Activated T-helper 2 cell treated with anti-CD3 and anti-CD28 coated beads, Interferon-gamma antibody, Interleukin-2, Interleukin-4, amounts not matched to agents 10 μg/mL and 5 μg/mL and 100 μg/mL, durations not matched to agents 14 hours and 24 hours and 36 hours (primary cell): ENCODE measurements at places on chromosomes 4 and X. TPM values are rescaled to one million over a fixed set of nuclear protein-coding genes. Genes with fewer than 3 reads are reported as not detected.

CTAG2 gene
- total RNA-seq, result not detected in 2 replicates

PLP1 gene
- total RNA-seq, result not detected in 2 replicates

MCF2 gene
- total RNA-seq, result 0.46 and 0.66 TPM in 2 replicates

- no peak overlapping the region for H3K27ac ChIP-seq
- DNase-seq, result no peak
- H3K36me3 ChIP-seq, result no peaks in the 10 kb centered on the region
- H3K27me3 ChIP-seq, result no peaks in the 10 kb centered on the region
These were observed 82.9 kb downstream of the CLCN4 start for GRCh38 chrX:10239611-10240064.

DNA sequence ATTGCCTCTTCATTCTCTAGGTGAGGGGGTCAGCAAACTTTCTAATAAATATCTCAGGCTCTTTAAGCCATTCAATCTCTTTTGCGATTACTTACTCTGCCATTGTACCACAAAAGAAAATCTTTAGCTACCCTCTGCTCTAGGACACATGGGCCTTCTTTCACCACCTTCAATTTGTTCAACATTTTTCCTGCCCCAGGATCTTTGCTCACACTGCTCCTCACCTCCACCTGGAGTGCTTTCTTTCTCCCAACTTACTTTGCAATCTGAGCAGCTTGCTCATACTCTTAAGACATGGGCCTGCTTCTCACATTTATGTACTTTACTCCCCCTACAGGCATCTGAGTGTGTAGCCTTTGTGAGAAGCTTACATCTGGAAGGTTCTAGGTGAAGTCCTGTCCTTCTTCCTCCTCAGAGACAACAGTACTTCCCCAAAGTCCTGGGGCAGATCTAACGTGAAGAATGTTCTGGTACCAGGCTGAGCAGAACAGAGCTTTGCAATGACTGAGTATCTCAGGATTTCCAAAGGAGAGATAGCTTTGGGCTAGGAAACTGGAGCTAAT lies 55.0 kb upstream of the PRDM5 start:
- no peak for DNase-seq
- H3K27ac ChIP-seq, result no peak overlapping the region
- no peak overlapping the region for H3K4me3 ChIP-seq
- no peaks in the 10 kb centered on the region for H3K4me1 ChIP-seq

- no peaks in the 10 kb centered on the region for H3K27me3 ChIP-seq
- peaks cover 26% of the 10 kb centered on the region for H3K4me1 ChIP-seq
- H3K36me3 ChIP-seq, result peaks cover 91% of the 10 kb centered on the region
- H3K4me3 ChIP-seq, result peak overlapping the region; percentile 72
These were observed 5.2 kb downstream of the DDX3X start for GRCh38 chrX:41339148-41339547.

DNA sequence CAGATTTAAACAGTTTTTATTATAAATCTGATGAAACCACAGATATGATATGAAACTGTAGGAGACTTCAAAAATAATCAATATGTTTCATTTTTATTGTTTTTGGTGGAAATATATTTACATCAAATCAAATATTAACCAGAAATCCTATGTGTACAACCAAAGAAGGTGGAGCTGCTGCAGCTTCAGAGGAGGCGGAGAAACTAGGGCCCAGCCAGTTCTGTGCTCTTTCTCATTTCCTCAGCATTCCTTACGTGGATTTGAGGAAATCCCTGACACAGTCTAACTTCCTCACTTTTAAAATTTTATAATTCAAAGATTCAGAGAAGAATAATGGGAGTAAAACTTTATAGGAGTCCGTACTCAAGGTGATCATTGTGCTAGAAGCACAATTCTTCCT lies 610.7 kb upstream of the CPXCR1 start:
- H3K27me3 ChIP-seq, result no peaks in the 10 kb centered on the region
- DNase-seq, result no peak
- no peak overlapping the region for H3K27ac ChIP-seq
- H3K36me3 ChIP-seq, result no peaks in the 10 kb centered on the region
- H3K4me1 ChIP-seq, result no peaks in the 10 kb centered on the region

DNA sequence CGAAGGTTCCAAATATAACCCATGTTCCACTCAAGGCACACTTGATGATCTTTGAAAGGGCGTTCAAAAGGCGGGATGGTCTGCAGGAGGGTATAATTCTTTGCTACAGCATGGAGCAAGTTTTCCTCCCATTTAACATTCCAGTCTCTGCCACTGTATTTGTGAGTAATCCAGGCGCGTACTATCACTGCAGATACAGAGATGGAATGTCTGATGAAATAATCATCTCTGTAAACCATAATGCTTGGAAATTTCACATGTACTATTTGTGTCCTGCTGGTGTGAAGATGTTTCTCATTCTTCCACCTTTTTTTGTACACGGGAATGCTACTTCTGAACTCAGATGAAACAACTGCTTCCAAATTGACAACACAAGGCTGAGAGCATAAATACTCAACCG lies 15.5 kb downstream of the SEL1L3 start:
- no peak for DNase-seq
- H3K4me1 ChIP-seq, result peaks cover 64% of the 10 kb centered on the region
- peaks cover 53% of the 10 kb centered on the region for H3K36me3 ChIP-seq
- H3K27ac ChIP-seq, result no peak overlapping the region
- no peak overlapping the region for H3K4me3 ChIP-seq

GRCh38 chrX:136147976-136148375 lies 643 bp downstream of the FHL1 start:
- H3K36me3 ChIP-seq, result no peaks in the 10 kb centered on the region
- H3K4me3 ChIP-seq, result peak overlapping the region; percentile 55
- H3K27ac ChIP-seq, result no peak overlapping the region
- peaks cover 18% of the 10 kb centered on the region for H3K4me1 ChIP-seq

- H3K4me3 ChIP-seq, result peak overlapping the region; percentile 90
- peak overlapping the region; percentile 94 for H3K27ac ChIP-seq
- DNase-seq, result no peak
- no peaks in the 10 kb centered on the region for H3K27me3 ChIP-seq
- H3K36me3 ChIP-seq, result peaks cover 45% of the 10 kb centered on the region
- H3K4me1 ChIP-seq, result peaks cover 56% of the 10 kb centered on the region
These were observed 559 bp upstream of the RHOH start for GRCh38 chr4:40196272-40196671.

DNA sequence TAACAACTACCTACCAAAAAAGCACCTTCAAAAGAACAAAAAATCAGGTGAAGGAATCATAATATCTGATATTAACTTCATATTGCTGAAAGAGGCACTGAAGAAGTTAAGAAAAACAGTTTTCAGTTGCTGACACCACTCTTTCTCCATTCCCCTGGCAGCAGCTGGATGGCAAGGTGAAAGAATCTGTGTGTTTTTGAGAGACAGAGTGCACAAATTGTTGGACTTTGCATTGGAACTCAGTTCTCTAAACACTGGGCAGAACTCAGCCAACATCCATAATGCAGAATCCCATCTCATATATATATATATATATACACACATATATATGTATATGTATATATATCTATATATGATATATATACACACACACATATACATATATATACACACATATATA lies 408.3 kb upstream of the MAGEC2 start:
- no peaks in the 10 kb centered on the region for H3K36me3 ChIP-seq
- no peaks in the 10 kb centered on the region for H3K4me1 ChIP-seq
- no peak for DNase-seq
- H3K27ac ChIP-seq, result no peak overlapping the region
- H3K4me3 ChIP-seq, result no peak overlapping the region

DNA sequence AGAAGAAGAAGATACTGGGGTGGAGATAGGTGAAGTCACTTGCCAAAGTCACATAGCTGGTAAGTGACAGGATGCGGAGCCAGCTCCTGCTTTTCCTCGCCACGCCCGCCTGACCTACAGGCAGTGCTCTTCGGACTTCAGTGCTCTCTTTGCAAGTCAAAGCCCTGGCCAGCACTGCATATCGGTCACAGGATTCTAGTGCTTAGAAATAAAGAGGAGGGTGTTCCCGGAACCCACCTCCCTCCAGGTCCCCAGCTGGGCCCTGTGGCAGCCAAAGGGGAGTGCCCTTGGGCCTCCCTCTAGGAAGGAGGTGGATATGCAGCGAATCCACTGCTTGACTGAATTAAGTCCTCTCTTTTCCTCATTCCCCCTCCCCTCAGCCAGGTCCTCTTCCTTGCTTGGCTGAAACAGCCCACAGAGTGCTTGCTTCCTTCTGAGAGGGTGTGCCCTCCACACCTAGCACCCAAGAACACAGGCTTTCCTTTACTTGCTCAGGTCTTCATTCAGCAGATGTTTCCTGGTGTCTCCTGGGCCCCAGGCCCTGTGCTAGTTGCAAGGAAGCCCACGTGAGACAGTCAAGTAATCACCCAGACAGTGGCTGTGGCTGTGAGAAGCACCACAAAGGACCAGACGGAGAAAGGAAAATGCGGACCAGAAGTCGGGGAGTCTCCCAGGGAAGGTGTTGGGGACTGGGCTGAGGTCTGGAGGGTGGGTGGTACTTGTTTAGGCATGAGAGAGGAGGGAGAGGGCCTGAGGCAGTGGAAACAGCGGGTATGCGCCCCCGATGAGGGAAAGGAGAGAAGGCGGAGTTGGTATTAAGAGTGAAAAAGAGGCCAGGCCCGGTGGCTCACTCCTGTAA lies 14.0 kb upstream of the HMGB3 start:
- no peak for DNase-seq
- H3K27ac ChIP-seq, result no peak overlapping the region
- H3K27me3 ChIP-seq, result no peaks in the 10 kb centered on the region
- H3K4me3 ChIP-seq, result no peak overlapping the region

GRCh38 chrX:150038315-150038714 lies 100.0 kb upstream of the EOLA2 start:
- no peaks in the 10 kb centered on the region for H3K4me1 ChIP-seq
- no peak overlapping the region for H3K27ac ChIP-seq
- no peak for DNase-seq
- H3K36me3 ChIP-seq, result no peaks in the 10 kb centered on the region
- no peak overlapping the region for H3K4me3 ChIP-seq
